Stimulated activated CD4-positive, alpha-beta T cell treated with anti-CD3 and anti-CD28 coated beads, Interleukin-15, amount 100 ng/mL, for 1 hour (primary cell): ENCODE measurements at places on chromosomes 12 and 14.

DNA sequence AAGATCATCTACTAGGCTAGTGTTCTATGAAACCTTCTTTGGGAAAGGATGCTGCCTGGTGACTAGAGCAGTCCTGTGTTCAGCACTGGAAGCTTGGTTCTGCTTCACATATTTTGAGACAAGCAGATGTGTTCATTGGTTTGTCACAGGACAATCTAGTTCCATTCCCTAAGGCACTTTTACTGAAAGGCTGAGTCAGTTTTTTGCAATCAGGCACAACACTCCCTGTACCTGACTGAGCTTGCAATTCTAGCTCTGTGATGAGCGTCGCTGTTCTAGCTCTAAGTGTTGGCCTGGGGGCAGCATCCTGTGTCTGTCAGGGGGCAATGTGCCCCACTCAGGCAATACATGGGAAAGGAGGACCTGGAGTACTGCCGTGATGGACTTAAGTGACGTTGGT is 144.4 kb downstream of the CAND1 start:
- DNase-seq: no peak

DNA sequence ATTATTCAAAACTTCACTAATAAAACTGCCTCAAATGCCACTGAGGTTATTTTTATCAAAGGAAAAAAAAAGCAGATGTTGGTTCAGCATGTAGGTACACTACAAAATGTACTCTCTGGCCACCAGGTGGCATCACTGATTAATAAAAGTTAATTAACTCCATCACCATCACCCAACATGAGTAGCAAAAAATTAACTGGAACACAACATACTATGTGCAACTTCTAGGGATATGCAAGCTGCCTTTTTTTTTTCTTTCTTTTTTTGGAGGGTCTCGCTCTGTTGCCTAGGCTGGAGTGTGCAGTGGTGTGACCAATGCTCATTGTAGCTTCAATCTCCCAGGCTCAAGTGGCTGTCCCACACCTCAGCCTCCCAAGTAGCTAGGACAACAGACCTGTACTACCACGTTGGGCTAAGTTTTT is 43.8 kb upstream of the NR2C1 start:
- DNase-seq: peak; percentile 10

DNA sequence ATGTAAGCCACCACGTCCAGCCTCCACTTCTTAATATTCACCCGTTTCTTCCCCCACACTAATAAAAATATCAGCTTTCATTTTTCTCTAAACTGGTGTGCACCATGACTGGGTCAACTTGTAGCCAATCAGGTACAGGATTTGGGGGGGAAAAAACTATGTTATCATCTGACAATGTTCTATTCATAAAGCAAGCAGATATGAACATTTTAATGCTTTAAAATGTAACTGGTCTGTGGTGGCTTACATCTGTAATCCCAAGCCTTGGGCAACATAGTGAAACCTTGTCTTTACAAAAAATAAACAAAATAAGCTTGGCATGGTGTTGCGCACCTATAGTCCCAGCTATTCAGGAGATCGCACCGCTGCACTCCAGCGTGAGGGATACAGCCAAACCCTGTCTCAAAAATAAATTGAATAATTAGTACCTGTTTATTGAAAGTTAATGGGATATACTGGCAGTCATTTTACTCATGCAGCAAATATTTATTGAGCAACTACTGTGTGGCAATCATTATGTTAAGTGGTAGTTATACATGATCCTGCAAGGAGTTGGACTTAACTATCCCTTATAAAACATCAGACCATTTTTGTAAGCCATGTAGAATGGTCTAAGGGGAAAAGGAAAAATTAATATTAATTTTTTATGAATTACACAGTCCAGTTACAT is 15.3 kb upstream of the ITPR2 start:
- DNase-seq: no peak

DNA sequence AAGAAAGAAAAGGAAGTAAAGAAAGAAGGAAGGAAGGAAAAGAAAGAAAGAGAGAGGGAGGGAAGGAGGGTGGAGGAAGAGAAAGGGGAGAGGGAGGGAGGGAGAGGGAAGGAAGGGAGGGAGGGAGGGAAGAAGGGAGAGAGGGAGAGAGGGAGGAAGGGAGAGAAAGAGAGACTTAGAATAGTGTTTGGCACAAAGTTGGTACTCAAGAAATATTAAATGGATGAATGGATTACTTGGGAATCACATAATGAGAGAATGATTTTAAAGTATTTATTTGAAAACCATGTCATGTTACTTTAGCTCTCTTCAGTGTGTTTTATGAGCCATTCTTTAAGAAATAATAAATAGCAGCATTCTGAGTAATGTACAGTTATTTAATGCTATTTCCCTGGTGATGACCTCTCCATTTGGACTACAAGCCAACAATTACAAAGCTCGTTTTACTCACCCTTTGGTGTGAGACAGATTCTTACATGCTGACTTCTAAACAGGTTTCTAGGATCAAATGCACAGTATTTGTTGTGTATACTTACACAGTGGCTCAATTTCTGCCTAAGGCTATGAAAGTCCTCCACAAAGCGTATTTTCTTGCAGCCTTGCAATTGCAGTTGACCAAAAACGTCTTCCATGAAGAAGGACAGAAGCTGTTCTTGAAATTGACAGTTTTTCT is 861 bp downstream of the IL26 start:
- DNase-seq: no peak

- no peak for DNase-seq
Measured at GRCh38 chr14:21069388-21070082, 569 bp upstream of the ARHGEF40 start.

DNA sequence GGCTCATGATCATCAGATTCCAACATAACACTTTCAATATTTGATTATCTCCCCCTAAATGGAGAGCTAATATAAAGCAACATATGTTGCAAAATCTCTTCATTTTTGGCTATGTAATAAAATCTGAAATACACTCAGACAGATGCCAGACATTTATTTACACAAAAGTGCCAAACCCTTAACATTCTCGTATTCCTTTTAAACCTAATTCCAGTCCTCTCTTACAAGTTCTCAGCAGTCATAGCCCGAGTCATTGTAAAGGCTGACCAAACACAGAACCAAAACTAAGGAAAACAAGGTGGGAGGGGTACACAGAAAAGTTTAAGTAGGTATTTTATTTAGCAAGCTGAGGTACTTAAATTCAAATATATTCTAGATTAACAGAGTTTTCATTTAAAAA is 81.4 kb downstream of the LRP6 start:
- no peak for DNase-seq

DNA sequence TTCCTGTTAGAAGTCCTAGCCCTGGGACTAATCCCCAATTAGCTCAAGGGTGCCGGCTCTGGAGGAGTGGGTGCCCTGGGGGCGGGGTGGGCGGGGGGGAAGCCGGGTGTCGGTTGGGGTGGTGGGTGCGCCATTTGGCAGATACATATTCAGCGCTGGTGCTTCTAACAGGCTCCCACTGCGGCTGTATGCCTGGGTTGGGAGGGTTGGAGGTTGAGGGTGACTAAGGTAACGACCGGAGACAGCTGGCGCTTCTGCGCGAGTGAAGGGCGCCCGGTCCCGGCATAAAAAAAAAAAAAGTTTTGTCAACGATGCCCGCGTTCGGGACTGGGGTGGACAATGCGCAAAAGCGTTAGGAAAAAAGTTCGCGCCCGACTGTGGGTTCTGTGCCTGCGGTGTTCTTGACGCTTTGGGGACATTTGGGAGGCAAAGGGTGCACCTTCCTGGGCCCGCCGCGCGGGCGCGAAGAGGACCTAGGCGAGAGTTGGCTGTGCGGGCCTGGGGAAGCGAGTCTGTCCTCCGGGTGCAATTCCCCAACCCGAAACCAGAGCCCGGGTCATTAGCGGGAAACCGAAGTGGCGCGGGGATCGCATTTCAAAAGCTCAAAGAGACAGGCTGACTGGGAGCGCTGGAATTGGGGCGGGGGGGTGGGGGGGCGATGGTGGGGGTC is 19.2 kb downstream of the TBX3 start:
- no peak for DNase-seq

DNA sequence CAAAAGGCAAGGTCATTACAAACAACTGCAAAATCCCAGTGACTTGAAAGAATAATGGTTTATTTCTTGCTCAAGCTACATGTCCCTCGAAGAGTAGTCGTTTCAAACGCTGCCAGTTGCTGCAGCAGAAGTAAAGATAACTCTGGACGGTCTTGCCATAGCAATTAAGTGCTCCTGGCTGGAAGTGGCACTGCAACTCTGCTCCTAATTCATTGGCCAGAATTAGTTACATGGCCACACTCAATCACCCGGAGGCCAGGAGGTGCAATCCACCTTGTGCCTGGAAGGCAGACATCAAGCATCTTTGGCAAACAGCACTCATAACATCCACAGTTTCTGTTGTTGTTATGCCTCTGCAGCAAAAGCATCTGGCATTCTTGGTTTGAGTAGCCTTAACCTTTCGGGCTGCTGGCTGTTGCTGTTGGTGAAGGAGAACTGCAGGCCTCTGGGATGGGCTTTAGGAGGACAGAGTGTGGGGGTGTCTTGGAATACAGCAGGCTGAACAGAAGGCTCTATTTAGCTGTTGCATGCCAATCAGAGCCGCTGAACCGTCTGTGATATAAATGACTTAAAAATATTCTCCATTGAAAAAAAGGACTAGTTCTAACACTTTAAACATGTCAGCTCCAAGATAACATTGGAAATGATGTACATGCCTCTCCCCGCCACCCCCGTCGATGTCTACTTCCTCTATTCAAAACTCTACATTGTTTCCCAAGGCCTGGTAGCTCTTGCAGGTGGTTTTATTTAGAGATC is 123.5 kb upstream of the DYRK2 start:
- DNase-seq: no peak

GRCh38 chr14:50070230-50070629 is 46.1 kb downstream of the VCPKMT start:
- no peak for DNase-seq

DNA sequence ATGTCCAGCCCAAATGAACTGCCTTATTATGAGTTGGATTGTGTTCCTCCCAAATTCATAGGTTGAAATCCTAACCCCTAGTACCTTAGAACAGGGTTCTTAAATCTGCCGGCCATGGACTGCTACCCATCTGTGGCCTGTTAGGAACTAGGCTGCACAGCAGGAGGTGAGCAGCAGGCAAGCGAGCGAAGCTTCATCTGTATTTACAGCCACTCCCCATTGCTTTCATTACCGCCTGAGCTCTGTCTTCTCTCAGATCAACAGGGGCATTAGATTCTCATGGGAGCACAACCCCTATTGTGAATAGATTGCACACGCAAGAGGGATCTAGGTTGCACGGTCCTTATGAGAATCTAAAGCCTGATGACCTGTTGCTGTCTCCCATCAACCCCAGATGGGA is 9.8 kb upstream of the EML5 start:
- no peak for DNase-seq

DNA sequence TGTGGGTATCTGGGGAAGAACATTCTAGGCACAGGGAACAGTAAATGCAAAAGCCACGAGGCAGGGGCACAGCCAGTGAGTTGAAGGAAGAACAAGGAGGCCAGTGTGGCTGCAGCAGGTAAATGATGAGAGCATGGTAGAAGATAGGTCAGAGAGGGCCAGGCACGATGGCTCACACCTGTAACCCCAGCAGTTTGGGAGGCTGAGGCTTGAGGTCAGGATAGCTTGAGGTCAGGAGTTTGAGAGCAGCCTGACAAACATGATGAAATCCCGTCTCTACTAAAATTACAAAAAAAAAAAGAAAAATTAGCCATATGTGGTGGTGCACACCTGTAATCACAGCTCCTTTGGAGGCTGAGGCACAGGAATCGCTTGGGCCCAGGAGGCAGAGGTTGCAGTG is 86.7 kb upstream of the ESRRB start:
- DNase-seq: no peak

DNA sequence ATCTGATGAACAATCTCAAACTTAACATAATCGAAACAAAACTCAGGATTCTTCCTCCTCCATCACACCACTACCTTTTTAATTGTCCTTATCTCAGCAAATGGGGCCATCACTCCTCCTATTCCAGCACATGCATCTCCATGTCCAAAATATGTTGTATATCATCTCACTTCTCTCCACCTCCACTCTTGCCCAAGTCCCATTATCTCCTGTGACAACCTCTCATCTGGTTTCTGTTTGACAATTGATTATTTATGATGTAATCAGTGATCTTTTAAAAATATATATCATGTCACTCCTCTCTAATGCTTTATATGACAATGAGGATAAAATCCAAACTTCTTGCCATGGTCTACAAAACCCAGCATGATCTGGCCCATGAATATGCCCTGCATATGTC is 200.8 kb upstream of the HMGA2 start:
- DNase-seq: no peak

DNA sequence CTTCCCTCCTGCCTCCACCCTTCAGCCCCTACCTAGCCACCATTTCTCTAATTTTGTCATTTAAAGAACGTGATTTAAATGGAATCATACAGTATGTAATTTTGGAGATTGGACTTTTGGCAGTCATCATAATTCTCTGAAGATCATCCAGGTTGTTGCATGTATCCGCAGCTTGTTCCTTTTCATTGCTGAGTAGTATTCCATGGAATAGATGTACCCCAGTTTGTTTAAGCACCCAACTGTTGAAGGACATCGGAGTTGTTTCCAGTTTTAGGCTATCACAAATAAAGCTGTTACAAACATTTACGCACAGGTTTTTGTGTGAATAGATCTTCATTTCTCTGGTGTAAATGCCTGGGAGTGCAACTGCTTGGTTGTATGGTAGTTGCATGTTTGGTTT is 61.1 kb upstream of the PWP1 start:
- no peak for DNase-seq

DNA sequence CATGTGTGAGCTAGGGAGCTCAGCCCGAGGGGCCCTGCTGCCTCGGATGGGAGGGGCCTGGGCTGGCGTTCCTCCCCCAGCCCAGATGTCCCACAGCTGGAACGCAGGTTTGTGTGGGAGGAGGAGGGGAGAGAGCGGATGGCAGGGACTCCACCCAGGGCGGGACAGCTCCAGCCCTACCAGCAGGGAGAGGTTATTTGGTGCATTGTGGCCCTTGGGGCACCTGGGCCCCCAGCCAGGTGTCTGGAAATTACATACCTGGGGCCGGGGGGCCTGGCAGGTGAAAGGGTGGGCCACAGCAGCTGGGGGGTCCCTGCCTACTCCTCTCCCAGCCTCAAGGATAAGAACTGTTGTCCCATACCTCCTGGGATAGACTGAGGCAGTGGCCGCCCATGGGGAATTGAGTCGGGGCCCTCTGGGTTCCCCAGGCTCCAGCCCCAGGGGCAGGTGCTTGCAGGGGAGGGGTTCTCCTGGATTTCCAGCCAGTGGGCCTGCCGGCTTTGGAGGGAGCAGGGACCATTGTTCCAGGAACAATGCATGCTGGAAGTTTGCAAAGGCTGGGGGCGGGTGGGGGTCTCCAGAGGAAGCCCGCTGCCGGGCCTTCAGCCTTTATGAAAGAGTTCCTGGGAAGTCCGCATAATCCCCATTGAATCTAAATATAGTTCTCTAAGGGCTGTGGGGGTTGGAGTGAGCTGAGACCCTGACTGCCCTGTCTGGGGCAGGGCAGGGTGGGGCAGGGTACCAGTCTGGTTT is 1.2 kb downstream of the KIF26A start:
- DNase-seq: no peak

DNA sequence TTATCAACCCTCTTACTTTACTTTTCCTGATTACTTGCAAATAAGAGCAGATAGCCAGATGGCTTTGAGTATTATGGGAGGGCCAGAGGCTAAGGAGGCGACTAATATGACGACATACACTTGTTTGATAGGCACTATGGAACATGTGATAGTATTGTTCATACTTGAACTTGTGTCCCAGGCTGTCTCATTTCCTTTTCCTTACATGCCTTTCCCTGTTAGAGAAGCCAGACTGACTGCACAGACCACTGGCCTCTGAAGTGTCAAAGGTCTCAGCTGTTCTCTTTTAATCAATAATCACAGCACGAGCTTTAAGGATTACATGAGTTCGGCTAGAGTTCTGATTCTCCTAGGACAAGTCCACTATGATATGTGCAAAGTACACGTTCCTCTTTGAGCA is 326.0 kb downstream of the PRKD1 start:
- DNase-seq: no peak
